ENCODE measurements at places on chromosomes 12 and 14. TPM values are rescaled to one million over a fixed set of nuclear protein-coding genes. Genes with fewer than 3 reads are reported as not detected.

KDM2B gene
- 43.6 TPM for total RNA-seq

- H3K27ac ChIP-seq = no peak overlapping the region
- no peaks in the 10 kb centered on the region for H3K27me3 ChIP-seq
- no peak for DNase-seq
- peaks cover 5% of the 10 kb centered on the region for H3K4me1 ChIP-seq
- H3K4me3 ChIP-seq = no peak overlapping the region
These were observed 51.4 kb upstream of the CCT2 start for GRCh38 chr12:69533844-69534243.

- H3K27me3 ChIP-seq = no peaks in the 10 kb centered on the region
- DNase-seq = no peak
- H3K36me3 ChIP-seq = no peaks in the 10 kb centered on the region
- H3K4me1 ChIP-seq = no peaks in the 10 kb centered on the region
These were observed 41.5 kb upstream of the FERMT2 start for GRCh38 chr14:52992236-52992870.

ISM2 gene
- 0.20 TPM for total RNA-seq

RNASE1 gene
- total RNA-seq = 47.4 TPM

GRCh38 chr12:122499991-122500684, 594 bp downstream of the ZCCHC8 start:
- peak overlapping the region; percentile 91 for H3K27ac ChIP-seq
- DNase-seq = peak; percentile 52
- H3K27me3 ChIP-seq = no peaks in the 10 kb centered on the region
- peak overlapping the region; percentile 86 for H3K4me3 ChIP-seq
- peaks cover 23% of the 10 kb centered on the region for H3K4me1 ChIP-seq

DNA sequence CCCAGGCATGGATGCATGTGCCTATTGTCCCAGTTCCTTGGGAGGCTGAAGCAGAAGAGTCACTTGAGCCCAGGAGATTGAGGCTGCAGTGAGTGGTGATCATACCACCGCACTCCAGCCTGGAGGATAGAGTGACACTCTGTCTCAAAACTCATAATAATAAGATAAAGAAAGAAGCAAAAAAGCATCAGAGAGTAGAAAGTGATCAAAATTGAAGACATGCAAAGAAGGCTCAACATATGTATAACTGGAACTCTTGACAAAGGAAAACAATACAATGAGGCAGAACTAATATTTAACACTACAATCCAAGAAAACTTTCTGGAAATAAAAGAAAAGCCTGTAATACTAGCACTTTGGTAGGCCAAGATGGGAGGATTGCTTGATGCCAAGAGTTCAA, 48.3 kb upstream of the COCH start:
- no peaks in the 10 kb centered on the region for H3K27me3 ChIP-seq
- H3K27ac ChIP-seq = no peak overlapping the region
- H3K4me1 ChIP-seq = no peaks in the 10 kb centered on the region
- H3K4me3 ChIP-seq = no peak overlapping the region
- DNase-seq = no peak

PRPH gene
- total RNA-seq = 0.46 TPM

- DNase-seq = no peak
- H3K36me3 ChIP-seq = no peaks in the 10 kb centered on the region
- no peaks in the 10 kb centered on the region for H3K4me1 ChIP-seq
- no peak overlapping the region for H3K27ac ChIP-seq
These were observed 37.0 kb downstream of the ALDH1L2 start for GRCh38 chr12:105047308-105047707.

PTCSC3 gene
- not detected for total RNA-seq

GRCh38 chr14:53389202-53389601, 236.1 kb upstream of the DDHD1 start:
- DNase-seq = no peak
- H3K36me3 ChIP-seq = no peaks in the 10 kb centered on the region
- no peaks in the 10 kb centered on the region for H3K4me1 ChIP-seq
- H3K27ac ChIP-seq = no peak overlapping the region
- H3K4me3 ChIP-seq = no peak overlapping the region

GRCh38 chr12:76194724-76195123, 110.2 kb upstream of the NAP1L1 start:
- no peaks in the 10 kb centered on the region for H3K36me3 ChIP-seq
- H3K27ac ChIP-seq = no peak overlapping the region
- H3K27me3 ChIP-seq = no peaks in the 10 kb centered on the region
- H3K4me3 ChIP-seq = no peak overlapping the region

DNA sequence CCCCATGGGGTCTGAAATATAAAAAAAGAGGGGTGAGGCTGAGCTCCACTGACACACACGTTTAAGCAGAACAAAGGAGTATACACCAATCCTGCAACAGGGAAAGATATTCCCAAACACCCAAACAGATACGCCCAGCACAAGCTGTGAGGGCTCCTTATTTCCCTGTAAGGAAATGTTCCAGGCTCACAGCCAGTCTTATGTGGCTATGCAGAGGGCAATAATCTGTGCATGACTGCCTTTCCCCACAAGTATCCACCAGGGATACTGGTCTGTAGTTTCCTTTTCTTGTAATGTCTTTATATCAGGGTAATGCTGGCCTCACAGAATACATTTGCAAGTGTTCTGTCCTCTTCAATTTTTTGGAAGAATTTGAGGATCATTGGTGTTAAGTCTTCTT, 141.7 kb upstream of the DAAM1 start:
- no peak for DNase-seq
- H3K27ac ChIP-seq = no peak overlapping the region
- H3K27me3 ChIP-seq = no peaks in the 10 kb centered on the region
- no peaks in the 10 kb centered on the region for H3K36me3 ChIP-seq
- no peaks in the 10 kb centered on the region for H3K4me1 ChIP-seq

GRCh38 chr12:89357297-89357730, 5.0 kb upstream of the DUSP6 start:
- H3K36me3 ChIP-seq = no peaks in the 10 kb centered on the region
- H3K27ac ChIP-seq = no peak overlapping the region
- no peak overlapping the region for H3K4me3 ChIP-seq
- DNase-seq = no peak

GRCh38 chr12:2765052-2765451, 29.7 kb upstream of the FKBP4 start:
- H3K36me3 ChIP-seq = no peaks in the 10 kb centered on the region
- peaks cover 80% of the 10 kb centered on the region for H3K27me3 ChIP-seq
- H3K27ac ChIP-seq = no peak overlapping the region
- H3K4me3 ChIP-seq = no peak overlapping the region
- no peak for DNase-seq
- H3K4me1 ChIP-seq = peaks cover 9% of the 10 kb centered on the region

- no peak overlapping the region for H3K27ac ChIP-seq
- peaks cover 13% of the 10 kb centered on the region for H3K4me1 ChIP-seq
- DNase-seq = peak; percentile 90
- H3K36me3 ChIP-seq = no peaks in the 10 kb centered on the region
- H3K27me3 ChIP-seq = no peaks in the 10 kb centered on the region
- no peak overlapping the region for H3K4me3 ChIP-seq
These were observed 218.8 kb downstream of the BTG1 start for GRCh38 chr12:91926848-91927247.

CFAP251 gene
- 3.7 TPM for total RNA-seq

- no peaks in the 10 kb centered on the region for H3K36me3 ChIP-seq
- H3K4me1 ChIP-seq = peaks cover 10% of the 10 kb centered on the region
- no peak for DNase-seq
- peak within 1 kb of the TSS; percentile 71 for H3K27ac ChIP-seq
These were observed at the start of gene NCOR2 for GRCh38 chr12:124566997-124567672. Gene NCOR2, minus strand, starts transcription at chr12:124567612. Its CDS starts 72,361 bp downstream, at chr12:124495251.

GRCh38 chr12:45122768-45123380, 72.0 kb upstream of the DBX2 start:
- no peak for DNase-seq
- no peak overlapping the region for H3K27ac ChIP-seq
- H3K4me1 ChIP-seq = no peaks in the 10 kb centered on the region
- no peak overlapping the region for H3K4me3 ChIP-seq

CBLN3 gene
- total RNA-seq = 8.3 TPM

NRIP2 gene
- not detected for total RNA-seq

CLEC4C gene
- not detected for total RNA-seq

DNA sequence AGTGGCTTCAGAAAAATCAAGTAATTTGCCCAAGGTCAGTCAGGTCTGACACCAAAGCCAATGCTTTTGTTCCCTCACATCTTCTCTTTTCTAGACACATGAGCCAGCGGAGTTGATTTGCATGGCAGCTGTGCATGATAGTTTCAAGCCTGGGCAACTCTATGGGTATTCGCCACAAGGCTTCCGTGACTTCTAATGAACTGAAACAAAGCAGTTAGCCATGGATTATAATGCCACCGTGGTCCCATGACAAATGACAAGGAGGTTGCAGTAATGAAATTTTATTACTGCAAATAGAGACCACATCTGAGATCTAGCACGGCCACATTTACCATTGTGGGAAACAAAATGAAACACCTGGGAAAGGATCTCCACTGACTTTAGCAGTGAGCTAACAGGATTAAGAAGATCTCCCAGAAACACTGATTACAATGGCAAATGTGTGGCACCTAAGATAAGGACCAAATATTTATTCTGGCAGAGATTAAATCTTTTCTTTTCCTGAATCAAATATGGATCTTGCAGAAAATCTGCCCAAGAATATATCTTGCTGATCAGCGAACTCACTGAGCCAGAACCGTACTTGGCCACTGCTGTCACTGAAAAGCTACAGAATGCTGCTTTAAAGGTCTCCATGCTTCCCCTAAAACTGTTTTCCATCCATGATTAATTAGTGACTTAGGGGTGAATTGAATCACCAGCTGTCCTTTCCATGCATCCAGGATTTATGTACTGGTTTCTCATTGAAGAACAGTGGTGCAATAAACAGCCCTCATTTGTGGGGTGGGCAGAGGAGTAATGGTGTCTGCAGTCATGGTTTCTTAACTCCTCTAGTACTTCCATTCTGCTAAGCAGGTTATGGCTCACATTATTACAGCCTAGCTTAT, 551.0 kb downstream of the DIO2 start:
- no peaks in the 10 kb centered on the region for H3K36me3 ChIP-seq
- H3K4me1 ChIP-seq = no peaks in the 10 kb centered on the region
- H3K27ac ChIP-seq = no peak overlapping the region
- no peak for DNase-seq
- H3K4me3 ChIP-seq = no peak overlapping the region
- H3K27me3 ChIP-seq = 0 out of 2 replicates have a peak, but pooled peaks cover 2% of the 10 kb centered on the region

IQSEC3 gene
- not detected for total RNA-seq

ARHGEF40 gene
- total RNA-seq = 13.0 TPM

DNA sequence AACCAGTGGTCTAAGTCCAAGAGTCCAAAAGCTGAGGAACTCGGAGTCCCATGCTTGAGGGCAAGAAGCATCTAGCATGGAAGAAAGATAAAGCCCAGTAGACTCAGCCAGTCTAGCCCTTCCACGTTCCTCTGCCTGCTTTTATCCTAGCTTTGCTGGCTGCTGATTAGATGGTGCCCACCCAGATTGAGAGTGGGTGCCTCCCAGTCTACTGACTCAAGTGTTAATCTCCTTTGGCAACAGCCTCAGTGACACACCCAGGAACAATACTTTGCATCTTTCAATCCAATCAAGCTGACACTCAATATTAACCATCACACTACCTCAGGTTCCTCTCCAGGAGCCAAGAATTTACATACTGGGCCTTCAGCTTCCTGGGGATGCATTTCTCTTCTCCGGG, 476.1 kb downstream of the FUT8 start:
- H3K36me3 ChIP-seq = no peaks in the 10 kb centered on the region
- no peak overlapping the region for H3K4me3 ChIP-seq

KLRG1 gene
- 0.90 TPM for total RNA-seq

GRCh38 chr14:51596488-51597117, 55.1 kb upstream of the FRMD6 start:
- no peak overlapping the region for H3K27ac ChIP-seq
- H3K36me3 ChIP-seq = no peaks in the 10 kb centered on the region
- no peaks in the 10 kb centered on the region for H3K27me3 ChIP-seq
- H3K4me3 ChIP-seq = no peak overlapping the region

DNA sequence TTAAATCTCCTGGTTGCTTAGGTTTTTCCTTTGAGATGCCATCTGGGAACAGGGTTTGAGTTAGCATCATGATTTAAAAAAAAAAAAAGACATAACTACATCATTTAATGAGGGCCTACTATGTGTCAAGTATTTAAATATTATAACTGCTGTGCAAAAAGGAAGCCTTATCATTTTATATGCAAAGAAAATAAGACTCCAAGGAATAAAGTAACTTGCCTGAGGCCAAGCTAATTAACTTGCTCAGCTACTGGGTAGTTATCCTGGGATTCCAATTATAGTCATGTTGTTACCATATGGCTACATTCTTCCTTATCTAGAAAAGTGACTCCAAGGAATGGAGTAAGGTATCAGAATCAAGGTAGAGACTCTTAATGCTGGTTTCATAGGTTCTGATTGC, 123.5 kb downstream of the SLC41A2 start:
- no peaks in the 10 kb centered on the region for H3K4me1 ChIP-seq
- no peaks in the 10 kb centered on the region for H3K27me3 ChIP-seq
- H3K36me3 ChIP-seq = no peaks in the 10 kb centered on the region
- DNase-seq = no peak
- no peak overlapping the region for H3K4me3 ChIP-seq

SCN8A gene
- not detected for total RNA-seq

DNA sequence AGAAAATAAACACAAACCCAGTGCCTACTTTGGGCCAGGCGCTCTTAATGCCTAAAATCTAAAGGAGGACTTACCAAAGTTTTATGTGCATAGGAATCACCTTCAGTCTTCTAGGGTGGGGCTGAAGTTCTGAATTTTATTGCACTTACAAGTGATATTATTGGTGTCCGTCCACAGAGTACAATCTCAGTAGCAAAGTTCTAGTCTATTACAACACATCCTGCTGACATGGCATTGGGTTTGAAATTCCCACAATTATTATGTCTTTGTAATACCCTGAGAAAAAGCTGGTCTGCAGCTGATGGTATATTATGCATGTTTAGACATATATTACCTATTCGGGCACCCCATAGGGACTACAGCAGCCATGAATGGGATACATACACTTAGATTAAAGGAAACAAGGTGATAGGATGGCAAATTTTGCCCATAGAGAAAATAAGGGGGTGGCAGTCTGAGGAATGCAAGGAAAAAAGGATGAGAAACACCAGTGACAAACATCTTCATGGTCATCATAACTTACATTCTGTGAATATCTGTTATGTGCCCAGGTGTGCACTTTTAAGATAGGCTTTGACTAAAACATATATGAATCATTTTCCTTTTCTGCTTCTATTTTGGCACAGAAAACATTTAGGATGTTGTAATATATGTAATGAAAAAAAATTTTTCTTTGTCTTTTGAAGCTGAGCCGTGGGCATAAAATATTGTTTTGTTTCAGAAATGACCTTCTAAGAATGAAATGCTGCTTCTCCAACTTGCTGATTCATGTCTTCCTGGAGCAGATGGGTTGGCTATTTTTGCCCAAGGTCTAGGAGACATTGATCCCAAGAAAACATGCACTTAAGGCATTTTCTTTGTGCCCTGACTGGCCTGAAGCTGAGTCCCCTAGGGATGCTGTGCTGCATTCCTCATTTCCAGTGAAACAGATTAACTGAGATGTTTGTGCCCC, 27.2 kb upstream of the ALG10 start:
- H3K36me3 ChIP-seq = no peaks in the 10 kb centered on the region
- no peaks in the 10 kb centered on the region for H3K4me1 ChIP-seq
- H3K27ac ChIP-seq = no peak overlapping the region
- H3K4me3 ChIP-seq = no peak overlapping the region
- no peak for DNase-seq

GRCh38 chr12:119491814-119492213, 101.8 kb upstream of the TMEM233 start:
- H3K27ac ChIP-seq = no peak overlapping the region
- no peak overlapping the region for H3K4me3 ChIP-seq
- DNase-seq = no peak
- no peaks in the 10 kb centered on the region for H3K4me1 ChIP-seq
